Thymus (tissue), 14 donors: ENCODE measurements at places on chromosomes 2 and 18.
A peak's percentile ranks its signal among the peaks of the same experiment; 100 is the strongest.

- peak; percentile 37 for DNase-seq
These were observed 86.4 kb downstream of the TCF4 start for GRCh38 chr18:55501579-55501978.

DNA sequence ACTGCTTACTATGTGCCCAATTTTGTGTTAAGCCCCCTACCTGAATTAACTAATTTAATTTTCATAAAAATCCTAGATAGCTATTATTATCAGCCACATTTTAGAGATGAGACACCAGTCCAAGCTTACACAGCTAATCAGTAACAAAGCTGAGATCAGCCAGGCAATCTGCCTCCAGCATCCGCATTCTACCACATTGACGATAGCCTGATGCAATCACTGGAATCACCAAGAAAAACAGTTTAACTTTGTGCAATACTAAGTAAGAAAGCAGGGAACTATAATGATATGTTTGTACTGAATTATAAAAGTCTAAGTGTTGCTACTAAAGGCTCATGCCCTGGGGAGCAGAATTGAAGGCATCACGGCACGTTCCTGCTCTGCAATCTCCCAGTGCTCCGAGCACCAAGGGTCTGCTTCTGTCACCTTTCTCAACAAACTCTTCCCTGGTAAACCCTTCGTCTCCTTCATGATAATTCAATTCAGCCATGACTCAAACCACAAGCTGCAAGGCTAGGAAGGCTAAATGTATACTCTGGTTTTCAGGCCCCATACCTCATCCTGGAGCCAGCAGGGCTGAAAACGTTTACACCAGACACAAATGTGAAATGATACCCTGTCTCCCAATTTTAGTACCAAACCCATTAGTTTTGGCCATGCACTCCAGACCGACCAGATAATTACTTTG, 19.4 kb downstream of the KANSL3 start:
- no peak for DNase-seq

DNA sequence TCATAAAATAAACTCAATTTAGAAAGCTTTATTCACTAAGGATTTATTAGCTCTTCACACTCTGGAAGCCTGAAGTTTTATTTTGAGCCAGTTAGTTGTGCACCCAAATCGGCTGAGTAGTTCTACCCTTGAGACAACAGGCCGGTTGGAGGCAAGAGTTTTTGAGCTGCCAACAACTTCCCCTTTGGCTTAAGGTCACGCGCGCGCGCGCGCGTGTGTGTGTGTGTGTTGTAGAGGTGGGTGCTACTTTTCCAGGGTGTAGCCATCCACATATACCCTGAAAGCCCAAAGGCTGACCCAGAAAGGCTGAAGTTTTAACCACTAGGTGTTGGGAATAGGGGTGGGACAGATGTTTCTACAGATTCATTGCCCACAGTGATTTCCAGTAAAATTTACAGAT, 150.2 kb upstream of the LHCGR start:
- DNase-seq: no peak

DNA sequence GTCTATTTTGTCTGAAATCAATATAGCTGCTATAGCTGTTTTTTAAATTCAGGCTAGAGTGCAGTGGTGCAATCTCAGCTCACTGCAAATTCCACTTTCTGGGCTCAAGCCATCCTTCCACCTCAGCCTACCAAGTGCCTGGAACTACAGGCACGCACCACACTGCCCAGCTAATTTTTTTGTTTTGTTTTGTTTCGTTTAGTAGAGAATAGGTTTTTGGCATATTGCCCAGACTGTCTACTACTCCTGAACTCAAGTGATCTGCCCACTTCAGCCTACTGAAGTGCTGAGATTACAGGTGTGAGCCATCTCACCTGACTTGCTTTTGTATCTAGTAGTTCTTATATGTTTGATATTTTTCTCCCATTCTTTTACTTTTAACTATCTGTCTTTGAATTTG, 259.7 kb downstream of the CDH19 start:
- DNase-seq: no peak

DNA sequence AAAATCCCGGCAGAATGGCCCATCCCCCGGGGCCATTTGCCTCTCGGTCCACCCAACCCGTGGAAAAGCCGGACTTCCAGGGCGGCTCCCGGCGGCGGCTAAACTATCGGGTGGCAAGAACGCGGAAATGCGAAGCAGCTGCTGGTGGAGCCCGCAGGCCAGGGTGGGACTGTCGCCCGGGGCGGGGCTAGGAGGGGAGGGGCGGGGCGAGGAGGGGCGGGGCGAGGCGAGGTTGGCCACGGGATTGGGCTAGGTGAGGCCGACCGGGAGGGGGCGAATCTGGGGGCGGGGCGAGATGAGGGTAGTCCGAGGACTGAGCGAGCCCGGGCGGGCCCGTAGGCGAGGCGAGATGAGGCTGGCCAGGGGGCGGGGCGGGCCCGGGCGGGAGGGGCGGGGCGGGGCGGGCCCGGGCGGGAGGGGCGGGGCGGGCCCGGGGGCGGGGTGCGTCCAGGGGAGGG, 315 bp upstream of the SLC66A3 start:
- peak; percentile 89 for DNase-seq

- DNase-seq: no peak
These were observed 114.0 kb downstream of the CYP26B1 start for GRCh38 chr2:72033636-72034035.

- no peak for DNase-seq
These were observed 45.0 kb upstream of the MGAT5 start for GRCh38 chr2:134208825-134209224.

DNA sequence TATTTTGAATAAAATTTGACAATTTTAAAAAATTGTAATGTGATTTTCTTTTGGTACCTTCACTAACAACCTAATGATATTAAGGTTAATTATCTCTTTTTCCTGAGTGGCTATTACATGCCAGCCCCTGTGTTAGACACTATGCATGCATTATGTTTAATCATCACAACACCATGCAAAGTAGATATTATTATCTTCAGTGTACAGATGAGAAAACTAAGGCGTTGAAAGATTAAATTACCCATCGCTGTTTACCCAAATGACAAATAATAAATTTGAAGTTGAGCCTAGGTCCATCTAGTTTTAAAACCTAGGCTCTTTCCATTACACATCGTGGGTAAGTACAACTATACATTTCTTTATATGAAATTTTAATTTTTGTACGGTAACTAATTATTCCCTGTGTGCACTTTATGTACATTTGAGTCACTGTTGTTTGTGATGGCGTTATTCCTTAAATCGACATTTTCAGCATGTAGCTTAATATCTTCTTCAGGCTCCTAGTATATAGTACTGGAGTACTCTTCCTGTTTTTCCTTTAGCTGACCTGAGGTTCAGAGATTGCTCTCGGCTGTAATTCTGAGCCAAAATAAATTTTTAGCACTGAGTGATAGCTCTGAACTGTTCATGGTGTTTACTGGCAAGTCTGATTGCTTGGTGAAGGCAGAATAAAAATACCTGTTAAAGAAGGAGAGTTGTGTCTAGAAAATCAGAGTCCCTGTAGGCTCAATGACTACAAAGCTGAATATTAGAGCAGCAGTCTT, 13.9 kb upstream of the MBD2 start:
- no peak for DNase-seq

DNA sequence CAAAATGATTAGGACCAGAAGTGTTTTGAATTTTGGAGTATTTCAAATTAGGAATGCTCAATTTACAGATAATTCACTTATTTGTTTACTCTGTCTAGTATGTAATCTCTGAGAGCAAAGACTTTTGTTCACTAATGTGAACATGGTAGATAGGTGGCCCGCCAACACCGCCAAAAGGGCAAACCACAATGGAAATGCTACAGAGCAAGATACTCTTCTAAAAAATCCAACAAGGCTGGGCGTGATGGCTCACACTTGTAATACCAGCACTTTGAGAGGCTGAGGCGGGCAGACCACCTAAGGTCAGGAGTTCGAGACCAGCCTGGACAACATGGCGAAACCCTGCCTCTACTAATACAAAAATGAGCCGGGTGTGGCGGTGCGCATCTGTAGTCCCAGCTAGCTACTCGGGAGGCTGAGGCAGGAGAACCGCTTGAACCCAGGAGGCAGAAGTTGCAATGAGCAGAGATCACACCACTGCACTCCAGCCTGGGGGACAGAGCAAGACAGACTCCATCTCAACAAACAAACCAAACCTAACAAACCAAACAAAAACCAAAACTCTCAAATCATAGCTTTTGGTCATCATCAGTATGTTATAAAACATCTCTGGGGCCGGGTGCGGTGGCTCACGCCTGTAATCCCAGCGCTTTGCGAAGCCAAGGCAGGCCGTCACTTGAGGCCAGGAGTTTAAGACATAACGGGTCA, 2.4 kb downstream of the CCT4 start:
- no peak for DNase-seq

- no peak for DNase-seq
These were observed 19.8 kb upstream of the ATOH8 start for GRCh38 chr2:85734015-85734414.

DNA sequence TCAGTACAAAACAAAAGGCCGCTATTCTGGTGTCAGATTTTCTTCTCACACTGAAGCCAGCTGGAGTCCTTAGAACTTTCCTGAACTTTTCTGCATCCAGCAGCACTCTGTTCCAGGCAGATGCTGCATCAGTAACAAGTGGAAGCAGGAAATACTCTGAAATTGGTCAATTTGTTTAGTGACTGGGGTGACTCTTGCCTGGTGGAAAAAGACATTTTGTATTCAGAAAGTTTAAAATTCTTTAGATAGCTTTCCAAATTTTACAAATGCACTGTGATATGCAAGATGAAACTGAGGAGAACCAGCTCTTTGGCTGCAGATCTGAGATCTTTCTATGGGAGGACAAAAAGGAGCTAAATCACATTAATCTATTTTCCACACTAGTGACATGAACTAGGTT, 385.7 kb downstream of the NRXN1 start:
- DNase-seq: no peak

DNA sequence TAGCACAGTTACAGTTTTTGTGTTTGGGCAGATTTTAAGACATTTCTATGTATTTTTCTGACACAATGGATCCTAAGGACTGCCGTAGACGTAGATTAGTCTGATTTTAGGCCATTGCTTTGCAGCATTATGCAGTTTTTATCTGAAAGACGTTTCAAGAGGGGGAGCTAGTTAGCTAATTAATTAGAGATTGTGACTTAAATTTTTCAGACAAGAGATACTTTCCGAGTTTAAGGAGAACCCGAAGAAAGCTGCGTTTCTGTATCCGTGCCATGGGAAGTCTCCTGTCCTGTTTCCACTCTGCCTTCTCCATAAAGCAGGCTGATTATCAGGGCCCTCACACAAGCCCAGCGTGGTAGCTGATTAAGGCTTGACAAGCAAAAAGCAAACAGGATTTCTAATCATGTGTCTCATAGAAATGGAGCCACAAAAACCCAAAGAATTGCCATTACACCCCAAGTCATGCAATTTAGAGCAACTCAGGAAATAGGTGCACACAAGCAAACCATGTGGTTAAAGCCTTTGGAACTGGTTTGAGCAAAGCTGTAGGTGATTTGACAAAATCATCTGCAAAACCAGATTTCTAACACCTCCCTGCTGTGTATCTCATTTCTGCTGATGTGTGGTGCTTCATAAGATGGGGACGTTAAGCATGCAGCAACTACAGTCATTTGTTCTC, 808.1 kb downstream of the RNF144A start:
- DNase-seq: peak; percentile 26

DNA sequence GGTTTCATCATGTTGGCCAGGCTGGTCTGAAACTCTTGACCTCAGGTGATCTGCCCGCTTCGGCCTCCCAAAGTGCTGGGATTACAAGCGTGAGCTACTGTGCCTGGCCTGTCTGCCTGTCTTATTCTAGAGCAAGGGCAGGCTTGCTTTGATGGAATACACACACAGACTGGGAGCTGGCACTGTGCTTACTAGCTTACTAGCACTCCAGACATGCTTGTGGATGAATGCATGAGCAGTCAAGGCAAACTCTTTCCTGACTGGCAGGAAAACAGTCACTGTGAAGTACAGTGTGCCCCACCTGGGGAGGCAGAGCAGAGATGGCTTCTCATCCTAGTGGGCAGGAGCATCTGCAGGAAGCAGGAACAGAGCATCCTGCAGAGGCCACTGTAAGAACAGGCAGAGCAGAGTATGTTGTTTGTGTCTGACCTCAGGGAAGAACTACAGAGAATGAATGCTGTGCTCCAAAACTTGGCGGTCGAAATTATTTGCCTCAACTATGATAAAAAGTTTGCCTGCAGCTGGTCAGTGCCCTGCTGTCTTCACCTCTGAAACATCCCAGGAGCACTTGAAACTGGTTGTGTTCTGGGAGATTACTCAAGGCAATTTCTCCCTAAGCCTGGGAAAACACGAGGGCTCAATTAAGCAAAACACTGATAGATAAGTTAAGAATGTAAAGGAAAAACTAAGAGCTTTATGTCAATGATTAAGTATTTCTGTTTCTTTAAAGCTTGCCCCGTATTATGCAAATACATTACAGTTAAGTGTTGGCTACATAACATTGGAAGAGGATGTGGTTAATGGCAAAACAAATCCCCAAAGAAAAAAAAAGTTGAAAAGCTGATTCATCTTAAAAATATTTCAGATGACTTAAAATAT, 102.4 kb downstream of the VAPA start:
- no peak for DNase-seq

GRCh38 chr2:191169456-191170300, 18.9 kb upstream of the STAT4 start:
- DNase-seq: no peak

DNA sequence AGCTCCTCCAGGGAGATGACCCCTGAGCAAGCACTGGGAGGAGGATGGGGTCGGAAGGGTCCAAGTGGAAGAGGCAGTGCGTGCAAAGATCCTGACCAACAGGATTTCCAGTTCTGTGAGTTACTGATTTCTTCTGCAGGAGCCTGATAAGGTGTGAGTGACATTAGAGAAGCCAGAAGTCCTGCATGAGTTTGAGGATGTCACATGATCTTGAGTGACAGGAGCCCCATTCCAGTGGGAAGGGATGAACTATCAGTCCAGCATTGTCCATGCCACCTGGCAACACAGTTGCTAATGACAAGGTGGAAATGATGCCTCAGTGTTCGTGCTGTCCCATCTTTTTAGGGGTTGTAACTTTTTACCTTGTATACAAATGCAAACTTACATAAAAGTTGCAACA, 285.1 kb upstream of the HDAC4 start:
- DNase-seq: no peak

- no peak for DNase-seq
These were observed 23.2 kb downstream of the SLC4A3 start for GRCh38 chr2:219650426-219651248.

- DNase-seq: no peak
These were observed 3.8 kb upstream of the LTBP1 start for GRCh38 chr2:32942793-32943485.

DNA sequence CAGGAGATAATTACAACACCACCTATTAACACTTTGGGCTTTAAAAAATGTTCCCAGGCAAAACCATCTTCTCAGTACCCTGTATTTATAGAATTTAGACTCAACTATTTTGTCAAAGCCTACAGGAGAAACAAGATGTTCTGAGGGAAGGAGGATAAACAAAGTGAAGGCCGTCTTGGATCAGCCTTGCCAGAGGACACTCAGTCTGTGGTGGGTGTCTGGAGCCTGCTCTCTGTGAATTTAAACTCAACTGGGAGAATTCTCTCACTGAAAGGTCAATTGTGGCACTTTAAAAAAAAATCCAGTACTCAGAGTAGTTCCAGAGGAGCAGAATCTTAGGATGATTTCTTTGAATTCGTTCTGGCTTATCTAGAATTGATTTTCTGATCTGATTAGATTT, 28.4 kb upstream of the SLC1A4 start:
- DNase-seq: no peak
